ENCODE measurements at places on chromosomes 12 and 14.

- no peak for DNase-seq
These were observed 263.4 kb downstream of the CCDC91 start for GRCh38 chr12:28453686-28454085.

GRCh38 chr12:40054555-40055227 is 51.2 kb downstream of the SLC2A13 start:
- DNase-seq = no peak

DNA sequence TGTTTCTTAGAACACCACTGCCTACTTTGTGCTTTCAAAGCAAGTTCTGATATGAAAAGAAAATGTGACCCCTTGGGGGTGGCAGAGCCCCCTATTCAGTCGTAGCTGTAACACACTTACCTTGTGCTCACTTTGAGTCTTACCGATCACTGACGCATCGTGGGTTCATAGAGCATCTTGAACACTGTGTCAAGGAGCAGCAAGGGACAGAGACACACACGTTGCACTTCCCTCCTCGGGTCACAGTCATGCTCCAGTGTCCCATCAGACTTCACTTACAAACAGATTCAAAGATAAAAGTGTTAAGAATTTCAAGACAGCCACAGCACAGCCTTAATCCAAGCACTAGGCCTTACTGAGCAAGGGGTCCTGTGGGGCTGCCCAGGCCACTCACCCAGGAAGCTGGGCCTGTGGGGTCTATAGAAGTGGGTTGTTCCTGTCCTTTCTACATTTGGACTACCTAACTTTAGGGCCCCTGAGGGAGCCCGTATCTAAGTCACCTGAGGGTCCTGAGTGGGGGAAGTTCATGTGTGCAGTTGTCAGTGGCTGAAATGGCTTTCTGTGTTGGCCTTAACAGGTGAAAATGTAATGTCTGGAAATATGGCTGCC is 75.4 kb upstream of the BDKRB2 start:
- no peak for DNase-seq

GRCh38 chr14:100159094-100159864 is at the start of gene DEGS2:
Gene DEGS2, minus strand, starts transcription at chr14:100159645. Its CDS starts 58 bp downstream, at chr14:100159587.
- DNase-seq = peak; percentile 66

- DNase-seq = no peak
These were observed 806.0 kb downstream of the VRK1 start for GRCh38 chr14:97603201-97603600.

Measured in activated B cell treated with CpG ODN at 0.5 μM for 24 hours (primary cell).